ENCODE measurements at places on chromosomes 4 and X.

DNA sequence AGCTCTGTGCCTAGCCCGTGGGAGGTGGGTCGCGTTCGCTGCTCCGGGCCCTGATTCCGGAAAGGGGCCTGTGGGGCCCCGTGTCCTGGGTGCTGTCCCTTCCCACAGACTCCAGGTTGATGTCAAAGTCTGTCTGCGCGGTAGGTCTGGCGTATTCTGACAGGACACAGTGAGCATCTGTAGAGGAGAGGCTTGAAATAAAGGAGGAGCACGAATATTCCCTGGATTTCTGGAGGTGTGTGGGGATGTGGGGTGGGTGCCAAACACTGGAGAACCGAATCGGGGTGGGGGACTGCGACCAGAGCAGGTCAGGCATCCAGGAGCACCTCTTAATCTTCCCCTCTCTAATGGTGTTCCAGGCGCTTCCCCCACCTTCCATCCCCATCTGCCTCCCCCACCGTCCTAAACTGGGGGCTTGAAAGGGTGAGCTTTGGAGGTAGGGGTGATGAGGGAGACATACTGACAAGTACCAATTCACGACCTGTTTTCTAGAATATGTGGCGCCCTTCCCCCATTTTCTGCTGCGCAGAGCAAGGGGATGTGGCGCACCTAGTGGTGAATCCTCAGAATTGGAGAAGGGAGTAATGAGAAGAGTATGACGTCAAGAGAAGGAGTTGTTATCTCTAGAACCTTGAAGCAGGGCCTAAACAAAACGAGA, 877 bp downstream of the GPRASP1 start:
- DNase-seq = peak; percentile 35

GRCh38 chrX:71652405-71652804, 14.9 kb upstream of the LOC101059915 start:
- peak; percentile 42 for DNase-seq

- DNase-seq = no peak
Measured at GRCh38 chrX:23844502-23845138, 61.6 kb downstream of the SAT1 start.

- no peak for DNase-seq
Measured at GRCh38 chr4:169661761-169662160, 41.4 kb downstream of the CLCN3 start.

DNA sequence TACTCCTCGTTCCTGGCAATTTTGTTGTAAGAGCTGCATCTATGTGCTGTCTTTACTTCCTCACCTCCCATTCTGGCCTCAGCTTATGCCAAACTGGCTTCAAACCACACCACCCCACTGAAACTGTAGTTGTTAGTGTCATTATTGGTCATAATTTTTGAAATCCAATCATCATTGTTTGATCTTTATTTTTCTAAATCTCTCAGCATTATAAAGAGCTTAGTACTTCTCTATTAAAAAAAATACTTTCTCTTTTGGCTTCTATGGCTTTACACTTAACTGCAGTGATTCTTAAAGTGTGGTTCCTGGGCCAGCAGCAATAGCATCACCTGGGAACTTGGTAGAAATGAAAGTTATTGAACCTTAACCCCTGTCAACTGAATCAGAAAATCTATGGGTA, 83.5 kb upstream of the GRPR start:
- no peak for DNase-seq

- DNase-seq = no peak
Measured at GRCh38 chrX:12162420-12162819, 24.1 kb downstream of the FRMPD4 start.

GRCh38 chr4:39062094-39062769, at the start of gene KLHL5:
Gene KLHL5 (plus strand): TSS chr4:39062232. CDS start chr4:39062653, 421 bp downstream.
- DNase-seq = no peak

DNA sequence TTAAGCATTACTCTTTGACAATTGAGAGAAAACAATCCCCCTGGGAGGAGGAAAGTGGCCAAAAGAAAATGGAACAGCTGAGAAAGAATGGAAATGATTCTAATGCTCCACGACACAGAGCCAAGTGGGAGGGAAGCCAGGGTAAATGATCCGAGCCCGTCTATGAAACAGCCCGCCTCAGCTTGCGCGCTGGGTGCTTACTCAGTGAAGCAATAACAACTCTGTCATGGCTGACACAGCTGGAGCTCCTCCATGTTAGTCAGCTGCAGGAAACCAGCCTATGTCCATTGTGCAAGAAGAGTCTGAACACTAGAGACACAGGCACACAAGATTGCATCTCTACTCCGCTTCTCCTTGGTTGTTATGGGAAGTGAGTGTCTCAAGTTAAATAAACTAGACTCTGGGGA, 19.3 kb downstream of the NOA1 start:
- no peak for DNase-seq

GRCh38 chrX:11269996-11270395, 23.2 kb upstream of the AMELX start:
- DNase-seq = no peak

DNA sequence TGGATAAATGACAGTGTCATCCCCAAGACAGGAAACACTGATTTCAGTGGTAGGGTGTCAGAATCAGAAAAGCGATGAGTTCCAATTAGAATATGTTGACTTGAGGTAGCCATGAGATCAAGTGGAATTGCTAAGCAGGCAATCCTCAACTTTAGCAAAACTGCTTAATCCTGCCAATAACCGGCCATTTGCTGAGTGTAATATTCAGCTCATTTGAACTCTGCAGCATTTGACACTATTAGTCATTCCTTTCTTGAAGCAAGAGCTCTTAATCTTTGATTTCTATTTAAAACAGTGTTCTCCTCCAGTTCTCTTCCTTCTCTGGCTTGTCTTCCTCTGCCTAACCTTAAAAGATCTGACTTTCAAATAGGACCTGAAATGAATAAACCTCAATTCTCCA, 68.7 kb upstream of the DCLK2 start:
- no peak for DNase-seq

DNA sequence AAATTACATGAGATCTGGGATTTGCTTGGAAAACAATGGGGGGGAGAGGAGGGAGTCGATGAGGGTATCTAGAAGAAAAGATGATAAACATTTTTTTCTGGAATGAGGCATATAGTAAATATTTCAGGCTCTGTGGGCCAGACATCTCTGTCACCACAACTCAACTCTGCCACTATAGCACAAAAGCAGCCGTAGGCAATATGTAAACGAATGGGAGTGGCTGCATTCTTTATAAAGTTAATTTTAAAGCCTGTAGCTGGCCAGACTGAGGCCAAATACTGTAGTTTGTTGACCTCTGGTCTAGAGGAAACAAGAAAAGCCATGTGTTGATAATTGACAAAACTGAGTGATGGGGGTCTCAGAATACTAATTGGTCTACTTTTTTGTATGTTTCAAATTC, 14.1 kb upstream of the TCEANC start:
- DNase-seq = no peak

Data from stimulated activated CD4-positive, alpha-beta T cell treated with anti-CD3 and anti-CD28 coated beads, Interleukin-2, amount 100 ng/mL, for 4 hours (primary cell).